ENCODE measurements at places on chromosomes 1 and 21.

- no peak for DNase-seq
Observed at GRCh38 chr1:119766374-119766794, 2.3 kb downstream of the HMGCS2 start.

- DNase-seq = no peak
Observed at GRCh38 chr1:38452246-38452645, 405.7 kb upstream of the POU3F1 start.

GRCh38 chr1:112637254-112638109 lies 17.9 kb downstream of the CAPZA1 start:
- peak; percentile 31 for DNase-seq

DNA sequence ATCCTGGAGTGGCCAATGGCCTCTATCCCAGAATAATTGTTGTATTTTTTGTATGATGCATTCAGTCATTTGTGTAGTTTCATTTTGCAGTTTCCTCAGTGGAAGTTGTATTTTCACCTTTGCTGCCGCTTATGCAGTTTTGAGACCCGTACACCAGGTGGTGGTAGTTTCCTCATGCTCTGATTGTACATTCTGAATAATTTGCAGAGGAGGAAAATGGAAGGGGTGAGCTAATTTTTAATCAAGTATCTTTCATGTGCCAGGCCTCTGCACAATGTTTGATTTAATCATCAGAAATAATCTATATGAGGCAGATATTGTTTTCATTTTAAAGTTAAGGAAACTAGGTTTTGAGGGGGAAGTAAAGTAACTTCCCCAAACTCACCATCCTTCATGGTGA lies 29.5 kb downstream of the HLX start:
- DNase-seq = peak; percentile 48

DNA sequence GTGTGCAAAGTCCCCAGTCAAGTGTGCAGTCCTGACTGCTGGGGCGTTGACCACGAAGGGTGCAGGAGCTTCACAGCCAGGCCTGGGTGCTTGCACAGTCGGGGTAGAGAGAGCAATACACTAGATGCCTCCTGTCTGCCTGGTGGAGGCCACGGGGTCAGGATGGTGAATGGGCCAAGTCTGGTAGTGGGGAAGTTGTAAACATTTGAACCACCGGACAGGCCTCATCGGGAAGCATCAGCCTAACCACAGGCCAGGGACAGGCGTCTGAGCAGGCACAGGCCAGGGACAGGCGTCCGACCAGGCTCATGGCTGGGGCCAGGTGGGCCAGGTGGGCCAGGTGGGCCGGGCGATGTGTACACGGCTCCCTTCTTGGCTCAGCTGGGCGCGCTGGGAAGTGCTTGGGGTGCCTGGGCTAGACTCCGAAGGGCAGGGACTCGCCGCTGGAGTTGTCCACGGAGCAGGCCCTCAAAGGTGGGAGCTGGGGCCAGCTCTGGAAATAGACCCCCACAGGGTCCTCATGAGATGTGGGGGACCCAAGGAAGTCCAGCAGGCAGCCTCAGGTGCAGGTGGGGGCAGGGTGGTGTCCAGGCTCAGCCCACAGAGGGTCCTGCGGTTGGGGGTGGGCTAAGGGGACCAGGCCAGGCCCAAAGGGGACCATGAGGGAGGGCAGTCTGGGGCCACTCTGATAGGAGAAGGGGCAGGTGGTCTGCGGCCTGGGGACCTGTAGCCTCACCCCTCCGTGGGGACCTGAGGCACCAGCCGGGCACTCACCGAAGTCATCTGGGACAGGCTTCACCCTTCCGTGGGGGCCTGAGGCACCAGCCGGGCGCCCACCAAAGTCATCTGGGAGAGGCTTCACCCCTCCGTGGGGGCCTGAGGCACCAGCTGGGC lies 15.0 kb downstream of the COL6A1 start:
- no peak for DNase-seq

DNA sequence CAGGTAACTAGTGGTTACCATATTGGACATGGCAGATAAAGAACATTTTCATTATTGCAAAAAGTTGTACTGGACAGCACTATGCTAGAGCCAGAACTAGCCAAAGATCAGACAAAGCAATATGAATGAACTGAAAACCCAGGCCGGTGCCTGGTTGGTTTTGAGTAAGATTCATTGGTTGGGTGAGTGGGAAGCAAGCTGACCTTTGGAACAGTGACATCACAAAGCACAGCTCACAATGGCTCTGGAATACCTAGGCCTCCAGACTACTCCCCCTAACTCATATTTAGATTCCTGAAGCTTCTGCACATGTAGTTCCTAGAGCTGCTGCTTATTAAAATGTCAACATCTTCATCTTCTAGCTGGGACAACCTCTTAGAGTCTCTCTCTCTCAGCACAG lies at the start of gene TMCO2:
Gene TMCO2, plus strand, starts transcription at position 283 of the 400 bp plus-strand sequence. Its CDS starts 57 bp downstream, at position 340.
- DNase-seq = no peak

DNA sequence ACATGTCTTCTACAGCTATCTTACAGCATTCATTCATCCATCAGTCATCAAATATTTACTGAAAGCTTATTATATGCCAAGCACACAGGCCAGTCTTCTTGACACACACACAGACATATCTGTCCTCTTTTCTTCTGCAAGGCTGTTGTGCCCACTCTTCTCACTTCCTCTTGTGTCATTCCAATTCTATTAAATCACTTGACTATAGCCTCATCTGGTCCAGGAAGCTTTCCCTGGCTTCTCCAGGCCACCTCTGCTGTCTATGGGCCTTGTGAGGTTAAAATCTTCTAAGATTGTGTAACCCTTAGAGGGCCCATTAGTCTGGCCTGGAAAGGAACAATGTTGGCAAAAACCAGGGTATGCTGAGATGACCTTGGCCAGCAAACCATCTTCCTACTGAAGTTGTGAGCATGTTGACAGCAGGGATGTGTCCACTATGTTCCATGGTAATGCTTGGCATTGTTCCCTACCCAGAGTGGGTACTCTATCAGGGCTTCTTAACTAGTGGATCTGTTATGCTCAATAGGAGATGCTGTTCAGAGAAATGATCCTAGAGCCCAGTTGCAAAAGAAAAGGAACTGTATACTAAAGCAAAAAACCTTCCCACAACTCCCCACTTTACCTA lies 5.3 kb downstream of the TRAF3IP3 start:
- DNase-seq = no peak

GRCh38 chr1:109790735-109791494 lies 27.2 kb upstream of the EPS8L3 start:
- DNase-seq = peak; percentile 56

GRCh38 chr1:246768403-246769020 lies 44.3 kb downstream of the SCCPDH start:
- DNase-seq = no peak

- peak; percentile 28 for DNase-seq
Observed at GRCh38 chr1:234927971-234928640, 200.5 kb downstream of the TOMM20 start.

GRCh38 chr1:20233394-20233793 lies 47.1 kb upstream of the PLA2G2C start:
- peak; percentile 50 for DNase-seq

DNA sequence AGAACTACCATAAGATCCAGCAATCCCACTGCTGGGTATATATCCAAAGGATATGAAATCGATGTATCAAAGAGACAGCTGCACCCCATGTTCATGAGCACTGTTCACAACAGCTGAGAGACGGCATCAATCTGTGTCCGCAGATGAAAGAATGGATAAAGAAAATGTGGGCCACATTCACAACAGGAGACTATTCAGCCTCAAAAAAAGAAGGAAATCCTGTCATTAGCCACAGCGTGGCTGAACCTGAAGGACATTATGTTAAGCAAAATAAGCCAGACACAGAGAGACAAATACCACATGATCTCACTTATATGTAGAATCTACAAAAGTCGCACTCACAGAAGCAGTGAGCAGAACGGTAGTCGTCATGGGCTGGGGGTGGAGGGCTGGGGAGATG lies 99.2 kb upstream of the IFFO2 start:
- DNase-seq = no peak

- no peak for DNase-seq
Observed at GRCh38 chr1:40860706-40861223, 1.4 kb downstream of the CITED4 start.
